Kidney epithelial cell (primary cell): ENCODE measurements at places on chromosomes 3 and 15. TPM values are rescaled to one million over a fixed set of nuclear protein-coding genes. Genes with fewer than 3 reads are reported as not detected.

Gene SCG5
- total RNA-seq, result 42.5 and 59.1 TPM in 2 replicates

Gene GATA2
- total RNA-seq, result 5.6 and 6.0 TPM in 2 replicates

Gene PLCB2
- 0.68 and 1.5 TPM in 2 replicates for total RNA-seq

Gene DNAJC13
- total RNA-seq, result 36.1 and 38.9 TPM in 2 replicates

Gene RASGRP1
- total RNA-seq, result 3.1 TPM in 2 replicates

Gene NOX5
- 0.17 and 0.75 TPM in 2 replicates for total RNA-seq

Gene C15orf62
- 1.2 and 1.4 TPM in 2 replicates for total RNA-seq

Gene TNFSF10
- total RNA-seq, result 8.6 and 16.5 TPM in 2 replicates

Gene ADCY5
- 0.67 and 1.5 TPM in 2 replicates for total RNA-seq

Gene UBP1
- 50.9 and 59.6 TPM in 2 replicates for total RNA-seq

Gene WHAMM
- 5.4 and 6.6 TPM in 2 replicates for total RNA-seq

Gene GOLGA6L7
- total RNA-seq, result not detected in 2 replicates

Gene CACNA2D2
- 0.21 and 0.55 TPM in 2 replicates for total RNA-seq

Gene PEX5L
- 0.04 and 0.07 TPM in 2 replicates for total RNA-seq

Gene CHRM5
- not detected in 2 replicates for total RNA-seq
